ENCODE measurements at places on chromosomes 2 and 18. TPM values are rescaled to one million over a fixed set of nuclear protein-coding genes. Genes with fewer than 3 reads are reported as not detected.

Gene QPCT
- polyA plus RNA-seq: 51.4 TPM

Gene CHMP1B
- polyA plus RNA-seq: 49.2 TPM

Gene UGT1A3
- not detected for polyA plus RNA-seq

Gene ZNG1B
- 73.5 TPM for polyA plus RNA-seq

Gene FOXD4L1
- not detected for polyA plus RNA-seq

Gene ALK
- polyA plus RNA-seq: not detected

Gene KLHL41
- 0.11 TPM for polyA plus RNA-seq

Gene CYP26B1
- 0.33 TPM for polyA plus RNA-seq

Gene ITPRIPL1
- 0.19 TPM for polyA plus RNA-seq

Gene RAB1A
- 299 TPM for polyA plus RNA-seq

Gene DPYSL5
- not detected for polyA plus RNA-seq

Gene FTCDNL1
- polyA plus RNA-seq: 1.9 TPM

Gene SERPINB10
- not detected for polyA plus RNA-seq

Gene CHRNA1
- 0.27 TPM for polyA plus RNA-seq

Gene PLB1
- 0.25 TPM for polyA plus RNA-seq

Gene RPRM
- polyA plus RNA-seq: not detected

Gene ALLC
- not detected for polyA plus RNA-seq

Gene GAD1
- polyA plus RNA-seq: 0.81 TPM

Gene SULT1C4
- polyA plus RNA-seq: not detected

Gene CD226
- polyA plus RNA-seq: 0.16 TPM

Gene APCDD1
- 0.30 TPM for polyA plus RNA-seq

Gene DUSP2
- 3.1 TPM for polyA plus RNA-seq

Gene SCN3A
- polyA plus RNA-seq: not detected

Gene TNFAIP6
- polyA plus RNA-seq: 10.2 TPM

Gene PARD6G
- polyA plus RNA-seq: 0.42 TPM

Gene TSPYL6
- not detected for polyA plus RNA-seq

Gene GAREM1
- 0.19 TPM for polyA plus RNA-seq

Gene ST6GAL2
- not detected for polyA plus RNA-seq

Gene ITGB6
- not detected for polyA plus RNA-seq

Gene REG3G
- polyA plus RNA-seq: not detected

Gene DSG1
- polyA plus RNA-seq: not detected

Gene HOXD13
- 1.9 TPM for polyA plus RNA-seq

Gene MAP3K19
- polyA plus RNA-seq: not detected

Gene FAM161A
- 1.4 TPM for polyA plus RNA-seq

Gene GREB1
- polyA plus RNA-seq: 0.05 TPM

Gene EMX1
- not detected for polyA plus RNA-seq
